NCI-H1694 treated with DMSO at 0.1 percent for 48 hours (cell line): ENCODE measurements at places on chromosomes 16 and 17.

DNA sequence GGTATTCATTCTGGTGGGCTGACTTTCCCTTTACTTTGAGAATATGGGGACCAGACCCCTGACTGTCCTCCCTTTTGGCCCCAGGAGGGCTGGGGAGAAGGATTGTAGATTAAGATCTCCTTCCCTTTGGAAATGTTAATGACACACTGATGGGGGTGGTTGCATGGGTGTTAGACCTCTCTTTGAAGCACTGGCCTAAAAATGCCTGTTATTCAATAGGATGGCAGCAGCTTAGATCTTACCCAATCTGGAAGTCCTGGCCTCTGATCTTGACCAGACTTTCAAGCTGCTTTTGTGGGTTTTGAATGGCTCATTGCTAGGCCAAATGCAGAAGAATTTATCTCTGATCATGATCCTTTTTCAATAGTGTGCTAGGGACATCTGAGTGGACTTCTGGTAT lies 25.7 kb downstream of the MAP3K3 start:
- no peak for DNase-seq

- no peak for DNase-seq
These were observed 55.3 kb downstream of the SOCS3 start for GRCh38 chr17:78304549-78305037.

GRCh38 chr17:38402897-38403296 lies 25.4 kb upstream of the ARHGAP23 start:
- no peak for DNase-seq

DNA sequence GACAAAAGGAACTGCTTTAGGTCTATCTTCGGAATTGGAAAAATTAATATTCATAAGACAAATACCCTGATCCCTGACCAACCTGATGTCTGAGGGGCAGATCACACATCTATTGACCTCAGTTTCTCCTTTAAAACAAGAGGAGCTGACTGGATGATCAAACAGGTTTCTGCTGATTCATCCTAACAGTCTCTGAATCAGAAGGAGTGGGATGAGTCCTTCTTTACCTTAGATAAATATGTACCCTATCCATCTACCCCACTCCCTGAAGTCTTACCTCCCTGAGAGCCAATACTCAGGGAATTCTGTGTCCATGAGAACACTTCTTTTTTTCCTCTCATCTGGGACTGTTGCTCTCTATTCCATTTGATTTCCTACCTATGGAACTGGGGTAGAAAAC lies 80.3 kb upstream of the CRHR1 start:
- no peak for DNase-seq

DNA sequence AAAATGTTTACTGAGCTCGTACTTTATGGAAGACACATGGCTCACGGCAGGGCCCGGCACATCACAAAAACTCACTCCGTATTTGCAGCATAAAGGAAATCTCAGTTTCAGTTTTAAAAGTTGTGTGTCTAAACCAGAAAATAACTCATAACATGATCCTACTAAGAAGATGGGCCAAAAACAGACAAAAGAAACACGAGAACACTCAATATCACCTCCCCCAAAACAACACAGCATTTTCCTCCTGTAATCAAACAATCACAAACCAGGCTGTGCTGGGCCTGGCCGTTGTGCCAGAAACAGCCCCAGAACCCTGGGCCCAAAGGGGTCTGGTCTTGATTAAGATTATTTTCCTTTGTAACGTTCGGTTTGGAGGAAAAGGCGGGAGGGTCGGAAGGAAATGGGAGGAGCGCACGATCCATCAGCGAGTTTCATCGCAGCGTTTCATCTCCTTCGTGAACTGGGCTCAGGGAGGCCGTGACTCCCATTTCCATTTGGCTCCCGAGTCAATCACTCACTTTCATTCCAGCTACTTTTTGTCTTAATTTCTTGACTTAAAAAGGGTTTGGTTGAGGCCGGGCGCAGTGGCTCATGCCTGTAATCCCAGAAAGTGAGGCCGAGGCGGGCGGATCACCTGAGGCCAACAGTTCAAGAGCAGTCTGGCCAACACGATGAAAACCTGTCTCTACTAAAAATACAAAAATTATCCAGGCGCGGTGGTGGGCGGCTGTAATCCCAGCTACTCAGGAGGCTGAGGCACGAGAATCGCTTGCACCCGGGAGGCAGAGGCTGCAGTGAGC lies 61.4 kb downstream of the NXN start:
- no peak for DNase-seq

GRCh38 chr17:67488161-67488560 lies 111.1 kb downstream of the PITPNC1 start:
- DNase-seq = no peak

- DNase-seq = no peak
These were observed 94.1 kb downstream of the PRKCB start for GRCh38 chr16:23929856-23930255.

DNA sequence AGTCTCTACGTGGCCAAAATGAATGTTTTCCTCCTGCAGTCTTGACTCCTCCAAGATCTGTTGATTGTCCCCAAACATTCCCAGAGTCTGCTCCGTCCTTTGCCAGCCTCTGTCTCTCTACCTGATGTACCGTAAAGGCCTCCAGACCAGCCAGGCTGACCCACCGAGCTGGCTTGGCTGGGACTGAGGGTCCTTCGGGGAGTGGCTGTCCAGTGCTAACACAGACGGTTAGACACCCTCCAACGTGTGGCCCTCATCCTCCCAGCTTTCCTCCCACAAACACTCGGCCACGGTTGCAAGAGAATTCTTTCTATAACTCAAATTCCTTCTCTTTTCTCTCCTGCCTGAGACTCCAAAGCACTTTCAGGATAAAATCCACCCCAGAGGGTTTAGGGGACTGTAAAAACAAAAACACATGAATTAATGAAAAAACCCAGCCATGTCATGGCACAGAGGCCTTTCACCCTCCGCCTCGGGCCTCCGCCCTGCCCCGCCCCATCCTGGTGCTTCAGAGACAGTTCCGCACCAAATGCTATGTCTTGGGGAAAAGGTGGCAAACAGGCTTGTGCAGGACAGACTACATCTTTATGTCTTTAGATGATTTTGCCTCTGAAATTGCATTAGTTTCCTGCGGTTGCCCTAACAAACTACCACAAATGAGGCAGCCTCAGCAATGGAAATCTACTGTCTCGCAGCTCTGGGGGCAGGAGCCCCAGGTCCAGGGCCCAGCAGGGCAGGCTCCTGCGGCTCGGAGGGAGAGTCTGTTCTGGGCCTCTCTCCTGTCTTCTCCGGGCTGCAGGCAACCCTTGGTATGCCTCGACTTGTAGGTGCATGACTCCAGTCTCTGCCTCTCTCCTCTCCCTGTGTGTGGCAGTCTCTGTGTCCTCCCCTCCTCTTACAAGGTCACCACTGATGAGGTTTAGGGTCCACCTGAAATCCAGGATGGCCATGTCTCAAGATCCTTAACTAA lies 72.5 kb upstream of the CBX4 start:
- no peak for DNase-seq

DNA sequence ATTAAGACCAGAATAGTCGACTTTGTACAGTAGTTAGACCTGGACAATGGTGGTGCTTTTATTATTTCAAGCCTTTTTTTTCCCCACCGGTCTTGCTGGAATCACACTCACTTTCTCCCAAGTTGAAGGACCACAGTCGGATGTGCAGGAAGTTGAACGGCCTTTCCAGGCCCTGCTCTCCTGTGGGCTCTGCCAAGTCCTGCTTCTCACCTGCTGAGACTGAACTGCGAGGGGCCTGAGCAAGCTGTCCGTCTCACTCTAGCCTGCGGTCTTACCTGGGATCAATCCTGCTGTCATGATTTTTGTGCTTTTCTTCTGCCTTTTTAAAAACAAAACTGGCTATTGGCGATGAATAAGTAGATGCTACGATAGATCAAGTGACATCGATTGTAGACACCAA lies 1.3 kb downstream of the TLCD3A start:
- DNase-seq = no peak

GRCh38 chr16:73086108-73086507 lies 38.2 kb upstream of the ZFHX3 start:
- no peak for DNase-seq

DNA sequence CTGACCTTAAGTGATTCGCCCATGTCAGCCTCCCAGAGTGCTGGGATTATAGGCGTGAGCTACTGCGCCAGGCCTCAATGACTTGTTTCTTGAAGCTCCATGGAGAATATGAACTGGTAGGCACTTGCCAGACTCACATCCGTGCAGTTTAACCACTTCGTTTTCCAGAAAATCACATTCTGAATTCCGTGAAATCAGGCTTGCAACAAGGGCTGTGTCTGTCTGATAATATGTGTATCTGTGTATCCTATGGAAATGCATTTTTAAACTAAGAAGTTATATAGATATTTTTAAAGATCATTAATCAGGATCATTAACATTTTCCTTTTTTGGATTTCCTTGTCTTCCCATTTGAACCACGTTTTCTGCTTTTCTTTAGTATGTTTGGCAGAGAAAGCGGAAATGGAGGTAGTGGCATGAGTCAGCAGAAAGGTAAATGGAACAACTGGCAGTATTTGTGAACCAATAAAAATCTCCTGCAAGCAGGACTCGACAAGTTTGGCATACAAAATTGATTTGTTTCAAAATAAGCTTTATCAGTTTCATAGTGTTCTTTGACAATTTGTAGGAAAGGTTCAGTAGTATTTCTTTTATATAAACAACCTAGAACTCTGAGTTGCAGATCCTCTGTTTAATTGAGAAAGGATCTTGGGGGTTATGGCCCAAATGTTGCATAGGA lies 33.0 kb downstream of the USP10 start:
- DNase-seq = no peak

DNA sequence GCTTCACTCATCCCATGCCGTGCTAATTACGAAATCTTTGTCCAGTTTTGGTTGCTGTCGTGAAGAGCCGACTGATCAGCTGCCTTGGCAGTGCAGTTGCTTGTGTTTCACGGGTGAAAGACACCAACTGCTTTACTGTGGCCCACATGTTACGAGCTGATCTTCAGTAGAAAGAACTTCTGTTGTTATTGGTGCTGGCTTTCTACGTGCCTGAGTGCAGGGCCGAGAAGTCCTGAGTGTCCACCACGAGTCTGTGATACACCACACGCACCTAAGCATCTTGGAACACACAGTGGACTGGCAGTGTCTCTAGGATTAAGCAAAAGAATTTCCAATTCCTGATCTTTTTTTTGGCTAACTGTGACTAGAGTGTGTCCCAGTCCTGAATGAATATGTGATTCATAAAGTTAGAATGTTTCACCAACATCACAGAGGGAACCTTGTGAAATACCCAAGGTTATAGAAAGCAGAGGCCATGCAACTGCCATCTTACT lies 70.4 kb upstream of the CLEC18A start:
- DNase-seq = no peak

DNA sequence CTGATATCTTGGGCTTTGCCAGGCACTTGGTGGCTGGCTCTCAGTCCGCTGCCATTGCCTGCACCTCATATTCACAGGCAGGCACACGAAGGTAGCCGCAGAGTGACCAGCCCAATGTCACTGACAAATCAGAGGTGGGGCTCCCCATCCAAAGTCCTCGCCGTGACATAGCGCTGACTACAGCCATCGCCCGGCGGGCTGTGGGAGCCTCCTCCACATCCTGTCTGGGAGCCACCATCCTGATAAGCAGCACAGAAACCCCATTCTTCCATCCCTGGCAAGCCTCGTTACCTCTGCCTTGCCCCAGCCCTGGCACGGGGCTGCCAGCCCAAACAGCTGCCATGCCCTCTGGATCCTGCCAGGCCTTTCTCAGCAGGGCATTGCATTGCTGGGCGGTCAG lies 437.8 kb downstream of the SLC39A11 start:
- DNase-seq = no peak

GRCh38 chr16:24609740-24610415 lies 70.5 kb downstream of the RBBP6 start:
- DNase-seq = peak; percentile 25

DNA sequence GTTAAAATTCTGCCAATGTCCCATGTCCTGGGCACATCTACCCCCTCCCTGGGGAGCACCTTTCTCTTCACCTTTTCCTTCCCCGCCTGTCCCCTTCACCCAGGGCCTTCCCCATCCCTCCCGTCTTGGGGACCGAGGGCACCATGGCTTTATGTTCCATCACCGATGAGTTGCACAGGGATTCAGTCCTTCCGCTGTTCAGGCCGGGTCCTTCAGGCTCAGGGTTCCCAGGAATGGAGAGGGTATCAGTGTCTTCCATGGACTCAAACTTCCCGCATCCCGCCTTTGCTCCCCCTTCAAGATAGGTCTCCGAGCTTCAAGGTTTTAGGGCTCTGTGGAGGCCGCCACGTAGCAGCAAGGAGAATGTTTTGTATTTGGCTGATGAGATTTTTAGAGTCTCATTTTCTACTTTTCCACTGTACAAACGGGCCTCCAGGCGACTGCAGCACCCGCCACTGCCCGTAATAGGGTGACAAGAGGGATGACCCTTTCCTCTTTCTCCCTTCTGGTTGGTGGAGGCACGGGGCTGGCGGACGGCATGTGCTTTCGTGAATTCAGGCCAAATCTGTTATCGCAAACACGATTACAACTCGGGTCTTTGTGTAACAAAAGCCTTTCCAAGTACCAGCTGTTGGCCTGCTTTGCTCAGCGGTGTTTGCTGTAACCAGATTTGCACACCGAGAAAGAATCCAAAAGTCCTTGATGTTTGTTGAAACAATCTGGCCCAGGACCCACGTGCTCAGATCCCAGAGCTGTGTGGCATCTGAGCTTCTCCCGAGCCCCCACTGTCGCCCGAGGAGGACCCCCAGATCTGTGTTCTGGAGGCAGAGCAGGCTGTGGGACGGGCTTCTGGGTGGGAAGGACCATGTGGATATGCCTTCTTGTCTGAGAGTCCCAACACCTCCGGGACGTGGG lies 236.3 kb downstream of the SEC14L1 start:
- DNase-seq = peak; percentile 84

GRCh38 chr16:67326472-67327309 lies at the start of the genes KCTD19 and LRRC36:
Gene KCTD19, minus strand, starts transcription at chr16:67326741. Its CDS starts 34 bp downstream, at chr16:67326707.
Gene LRRC36, plus strand, starts transcription at chr16:67326815. Its CDS starts 48 bp downstream, at chr16:67326863.
- DNase-seq = peak; percentile 39

DNA sequence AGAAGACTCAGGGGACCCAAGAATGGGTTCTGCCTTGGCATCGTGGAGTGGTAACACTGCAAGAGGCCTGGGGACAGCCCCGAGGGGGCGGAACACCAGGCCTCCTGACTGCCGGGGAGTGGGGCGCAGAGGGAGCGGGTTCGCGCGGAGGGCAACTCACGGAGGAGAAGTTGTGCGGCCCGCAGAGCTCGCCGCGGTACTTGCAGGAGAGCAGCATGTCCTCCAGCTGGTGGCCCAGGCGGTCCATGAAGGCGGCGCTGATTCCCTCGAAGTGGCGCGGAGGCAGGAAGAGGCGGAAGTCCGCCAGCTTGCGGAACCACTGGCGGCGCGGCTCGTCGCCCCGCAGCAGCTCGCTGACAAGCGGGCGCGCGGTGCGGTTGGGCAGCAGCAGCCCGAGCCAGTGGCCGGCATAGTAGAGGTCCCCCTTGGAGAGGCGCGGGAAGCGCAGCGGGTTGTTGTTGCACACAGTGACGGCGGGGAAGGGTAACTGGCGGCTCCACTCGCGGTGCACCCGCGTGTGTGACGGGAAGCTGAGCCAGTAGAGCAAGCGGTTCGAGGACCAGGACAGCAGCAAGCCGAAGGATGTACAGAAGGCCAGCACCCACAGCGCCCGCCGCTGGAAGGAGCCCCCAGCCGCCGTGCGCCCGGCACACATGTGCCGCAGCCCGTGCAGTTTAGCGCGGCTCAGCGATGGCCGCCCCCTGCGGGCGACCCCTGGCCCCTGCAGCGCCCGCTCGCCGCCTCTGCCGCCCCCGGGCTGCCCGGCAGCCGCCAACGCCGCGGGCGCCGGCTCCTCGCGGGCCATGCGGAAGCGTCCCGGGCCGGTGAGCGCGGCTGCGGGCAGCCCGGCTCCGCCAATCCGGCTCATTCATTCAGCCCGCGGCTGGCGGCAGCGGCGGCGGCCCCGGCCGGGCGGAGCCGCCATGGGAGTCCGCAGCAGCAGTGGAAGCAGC lies 1.6 kb downstream of the ASIC2 start:
- no peak for DNase-seq

- DNase-seq = no peak
These were observed 934 bp downstream of the MAFG start for GRCh38 chr17:81926451-81927151.

GRCh38 chr16:56807011-56807675 lies 57.9 kb upstream of the SLC12A3 start:
- DNase-seq = no peak
